ENCODE measurements at places on chromosomes 2 and 18.

- DNase-seq, result no peak
Observed at GRCh38 chr2:230441227-230441897, 25.4 kb downstream of the SP100 start.

GRCh38 chr18:23650968-23651927 is 11.5 kb downstream of the ANKRD29 start:
- DNase-seq, result no peak

DNA sequence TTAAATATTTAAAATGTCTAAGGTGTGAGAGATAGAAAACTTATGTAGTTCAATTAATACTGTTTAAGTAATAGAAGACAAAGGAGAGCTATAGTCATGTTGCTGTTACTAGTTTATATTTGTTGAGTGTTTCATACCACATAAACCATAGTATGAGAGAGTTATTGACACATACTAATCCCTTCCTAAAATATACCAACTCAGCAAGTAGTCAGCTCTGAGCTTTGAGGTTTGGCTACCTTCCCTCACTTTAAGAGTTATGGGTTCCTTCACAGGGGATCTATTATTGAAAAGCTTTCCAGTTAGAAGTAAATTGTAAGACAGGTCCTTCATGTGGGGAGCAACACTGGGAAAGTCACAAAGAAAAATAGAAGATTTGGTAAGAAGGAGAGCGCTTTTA is 701.6 kb upstream of the ZEB2 start:
- no peak for DNase-seq

GRCh38 chr2:42965910-42966309 is 173.5 kb upstream of the HAAO start:
- DNase-seq, result no peak

- DNase-seq, result no peak
Observed at GRCh38 chr18:36394486-36394885, 97.0 kb downstream of the FHOD3 start.

GRCh38 chr2:44879269-44880124 is 62.0 kb upstream of the SIX3 start:
- DNase-seq, result no peak

DNA sequence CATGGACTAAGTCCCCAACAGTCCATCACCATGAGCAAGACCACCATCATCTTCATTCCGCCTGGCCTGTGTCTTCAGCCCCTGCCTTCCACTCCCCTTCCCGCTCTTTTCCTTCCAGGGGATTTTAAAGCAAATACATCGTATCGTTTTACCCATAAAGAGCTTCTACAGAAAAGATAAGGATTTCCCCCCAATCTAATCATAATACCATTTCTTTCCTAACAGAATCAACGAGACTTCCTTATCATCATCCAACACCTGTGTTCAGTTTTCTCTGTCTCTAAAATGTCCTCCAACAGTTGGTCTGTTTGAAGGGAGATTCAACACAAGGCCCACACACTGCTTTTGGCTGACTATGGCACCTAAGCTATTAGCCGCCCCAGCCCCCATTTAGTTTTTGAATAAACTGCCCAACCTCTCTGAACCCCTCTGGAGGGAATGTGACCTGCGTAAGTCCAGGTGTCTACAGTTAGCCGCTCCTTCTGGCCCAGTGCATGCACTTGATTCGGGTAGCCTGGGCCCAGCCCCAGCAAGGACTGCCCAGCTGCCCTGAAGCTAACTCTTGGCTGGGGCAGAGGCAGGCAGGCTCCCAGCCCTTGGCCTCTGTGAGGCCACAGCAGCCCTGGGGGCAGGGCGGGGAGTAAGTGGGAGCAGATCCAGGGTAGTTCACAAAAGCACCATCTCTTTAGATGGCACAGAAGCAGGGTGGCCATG is 25.3 kb upstream of the SEMA4C start:
- no peak for DNase-seq

GRCh38 chr18:76450452-76451395 is 44.3 kb downstream of the ZNF516 start:
- no peak for DNase-seq

GRCh38 chr2:37622450-37623100 is 48.9 kb downstream of the CDC42EP3 start:
- DNase-seq, result no peak

GRCh38 chr2:11711751-11712150 is 34.7 kb upstream of the LPIN1 start:
- DNase-seq, result no peak

DNA sequence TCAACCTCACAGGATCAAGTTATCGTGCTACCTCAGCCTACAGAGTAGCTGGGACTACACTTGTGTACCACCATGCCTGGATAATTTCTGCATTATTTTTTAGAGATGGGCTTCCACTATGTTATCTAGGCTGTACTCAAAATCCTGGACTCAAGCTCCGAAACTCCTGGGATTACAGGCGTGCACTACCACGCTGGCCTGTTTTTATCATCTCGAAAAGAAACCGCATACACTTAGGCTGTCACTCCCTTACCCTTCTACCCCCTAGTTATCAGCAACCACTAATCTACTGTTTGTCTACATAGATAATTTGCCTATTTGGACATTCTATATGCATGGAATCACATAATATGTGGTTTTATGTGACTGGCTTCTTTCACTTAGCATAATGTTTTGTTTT is 8.5 kb upstream of the PUM2 start:
- DNase-seq, result no peak

- DNase-seq, result no peak
Observed at GRCh38 chr2:211367711-211368110, 811.3 kb downstream of the CPS1 start.

DNA sequence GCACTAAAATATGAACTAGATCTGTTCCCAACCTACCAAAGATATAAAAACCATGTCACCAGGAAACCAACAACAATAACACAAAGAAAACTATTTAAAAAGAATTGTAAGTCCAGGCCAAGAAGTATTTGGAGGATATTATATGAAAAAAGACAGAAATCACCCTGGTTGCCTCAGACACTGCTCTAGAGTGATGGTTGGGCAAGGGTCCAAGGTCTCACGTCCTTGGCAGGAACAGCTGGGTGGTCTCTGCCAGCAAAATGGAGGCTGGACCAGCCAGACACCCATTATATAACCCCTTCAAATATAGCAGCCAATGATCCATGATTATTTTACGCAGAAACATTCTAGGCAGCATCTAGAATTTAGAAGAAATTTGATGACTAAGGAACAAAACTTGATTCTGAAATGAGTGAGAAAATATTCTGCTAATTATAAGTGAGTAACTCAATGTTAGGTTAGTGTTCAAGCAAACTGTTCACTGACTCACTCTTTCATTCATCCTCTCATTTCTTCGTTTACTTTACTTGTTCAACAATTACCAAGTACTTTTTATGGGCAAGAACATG is 35.4 kb downstream of the MRPL35 start:
- DNase-seq, result no peak

- no peak for DNase-seq
Observed at GRCh38 chr18:2797951-2798350, 48.9 kb upstream of the EMILIN2 start.

DNA sequence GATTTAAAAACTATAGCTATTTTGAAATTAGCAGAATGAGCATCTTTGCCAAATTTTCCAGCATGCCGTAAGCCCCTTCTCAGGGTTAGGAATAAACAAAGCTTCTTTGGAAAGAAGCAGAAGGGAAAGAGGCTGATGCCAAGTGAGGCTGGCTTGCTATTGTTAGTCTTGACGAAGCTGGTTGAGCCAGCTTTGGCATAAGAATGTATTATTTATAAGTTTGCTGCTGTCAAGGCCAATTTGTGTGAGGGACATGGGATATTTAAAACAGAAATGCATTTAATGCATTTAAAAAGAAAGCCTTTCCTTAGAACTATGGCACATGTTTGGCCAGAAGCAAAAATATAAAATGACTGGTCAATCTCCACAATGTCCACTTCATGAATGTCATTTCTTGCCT is 52.5 kb upstream of the TTN start:
- no peak for DNase-seq

GRCh38 chr18:44725300-44726058 is 44.8 kb downstream of the SETBP1 start:
- no peak for DNase-seq

DNA sequence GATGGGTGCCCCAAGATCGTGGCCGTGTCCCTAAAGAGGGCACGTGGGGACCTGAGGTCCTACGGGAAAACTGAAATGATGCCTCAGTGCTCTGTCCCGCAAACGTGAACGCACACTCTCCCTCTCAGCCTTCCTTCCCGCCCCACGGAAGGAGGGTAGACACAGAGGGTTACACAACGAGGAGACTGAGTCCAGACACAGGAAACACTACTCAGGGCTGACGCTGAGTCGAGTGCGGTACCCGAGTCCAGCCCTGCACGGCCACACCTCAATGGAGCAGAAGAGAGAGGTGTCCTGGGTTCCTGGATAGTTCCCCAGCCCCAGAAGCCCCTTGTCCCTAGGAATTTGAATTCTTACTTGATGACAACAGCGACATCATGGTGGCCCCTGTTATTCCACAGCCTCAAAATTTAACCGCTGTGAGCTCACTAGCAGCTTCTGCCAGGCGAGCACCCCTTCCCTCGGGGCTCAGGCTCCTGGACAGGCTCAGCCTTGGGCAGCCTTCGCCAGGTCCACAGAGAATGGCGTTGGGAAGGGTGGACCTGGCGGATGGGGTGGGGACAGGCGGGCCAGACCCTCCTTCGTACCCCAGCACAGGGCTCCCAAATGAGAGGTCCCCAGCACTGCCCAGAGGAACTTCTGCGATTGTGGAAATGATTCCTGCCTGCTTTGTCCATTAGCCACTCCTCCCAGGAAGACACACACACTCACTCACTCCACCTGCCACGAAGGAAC is 980 bp upstream of the RNPEPL1 start:
- DNase-seq, result no peak

Measured in NCI-H1417 treated with DMSO at 0.1 percent for 48 hours (cell line).